Right kidney (tissue), 9 donors: ENCODE measurements at places on chromosomes 16 and 17.

DNA sequence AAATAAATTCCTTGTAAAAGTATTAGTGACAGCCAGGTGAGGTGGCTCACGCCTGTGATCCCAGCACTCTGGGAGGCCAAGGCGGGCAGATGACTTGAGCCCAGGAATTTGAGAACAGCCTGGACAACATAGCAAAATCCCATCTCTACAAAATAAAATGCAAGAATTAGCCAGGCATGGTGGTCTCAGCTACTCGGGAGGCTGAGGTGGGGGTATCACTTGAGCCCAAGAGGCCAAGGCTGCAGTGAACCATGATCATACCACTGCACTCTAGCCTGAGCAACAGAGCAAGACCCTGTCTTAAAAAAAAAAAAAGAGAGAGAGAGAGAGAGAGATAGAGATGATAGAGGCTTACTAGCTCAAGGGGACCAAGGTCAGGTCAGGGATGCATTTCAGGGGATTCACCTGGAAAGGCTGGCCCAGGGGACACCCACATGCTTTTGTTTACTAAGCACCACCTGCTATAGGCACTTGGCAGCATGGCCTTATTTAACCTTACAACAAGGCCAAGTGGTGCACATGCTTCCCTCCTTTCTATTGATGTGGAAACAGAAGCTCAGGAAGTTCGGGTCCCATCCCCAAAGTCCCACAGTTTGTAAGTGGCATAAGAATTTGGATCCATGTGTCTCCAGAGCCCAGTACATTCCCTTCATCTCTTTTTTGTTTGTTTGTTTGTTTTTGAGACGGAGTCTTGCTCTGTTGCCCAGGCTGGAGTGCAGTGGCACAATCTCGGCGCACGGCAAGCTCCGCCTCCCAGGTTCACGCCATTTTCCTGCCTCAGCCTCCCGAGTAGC, 12.4 kb upstream of the SRCIN1 start:
- DNase-seq, result no peak

DNA sequence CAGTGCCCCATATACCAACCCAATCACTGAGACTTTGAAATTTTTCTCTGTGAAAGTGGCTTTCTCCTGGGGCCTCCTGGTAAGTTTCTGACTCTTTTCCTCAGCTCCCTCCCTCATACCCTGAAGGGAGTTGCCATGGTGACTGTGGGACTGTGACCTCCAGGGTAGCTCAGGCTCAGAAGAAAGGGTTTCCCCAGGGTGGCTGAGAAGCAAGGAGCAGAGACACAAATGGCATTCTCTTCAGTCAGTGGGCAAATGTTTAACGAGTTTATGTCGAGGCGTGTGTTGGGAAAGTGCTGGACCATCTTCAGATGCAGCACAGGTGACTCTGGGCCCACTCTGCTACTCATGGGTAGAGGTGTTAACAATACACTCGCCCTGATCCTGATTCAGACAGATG, 46.8 kb downstream of the MRPS23 start:
- no peak for DNase-seq

- no peak for DNase-seq
These were observed 1.9 kb downstream of the FOXJ1 start for GRCh38 chr17:76138896-76139752.

- DNase-seq, result no peak
These were observed 31.1 kb upstream of the CCR7 start for GRCh38 chr17:40596261-40596919.

GRCh38 chr17:50346313-50347116, 589 bp downstream of the XYLT2 start:
- peak; percentile 75 for DNase-seq

DNA sequence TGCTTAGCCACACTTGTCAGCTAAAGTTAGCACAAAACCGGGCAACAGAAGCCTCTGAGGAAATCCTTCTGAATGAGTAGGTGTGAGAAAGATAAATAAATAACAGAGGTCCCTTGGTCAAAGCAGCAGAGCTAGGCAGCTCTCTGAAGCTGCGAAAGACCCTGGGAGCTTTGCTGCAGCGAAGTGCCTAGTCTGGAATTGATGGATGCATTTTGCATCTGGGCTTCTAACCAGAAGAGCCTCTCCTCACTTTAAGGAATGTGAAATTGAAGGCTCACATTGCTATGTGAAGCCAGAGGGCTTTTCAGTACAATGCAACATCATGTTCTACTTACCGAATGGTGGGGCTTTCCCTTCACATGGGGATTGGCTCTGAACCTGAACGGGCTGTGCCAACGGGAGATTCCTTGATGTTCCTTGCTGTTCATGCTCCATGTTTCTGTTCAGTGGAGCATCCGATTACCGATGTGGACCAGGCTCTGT, 274.6 kb downstream of the HS3ST3B1 start:
- peak; percentile 5 for DNase-seq

GRCh38 chr17:5361426-5361825, 58.0 kb downstream of the NUP88 start:
- DNase-seq, result no peak

DNA sequence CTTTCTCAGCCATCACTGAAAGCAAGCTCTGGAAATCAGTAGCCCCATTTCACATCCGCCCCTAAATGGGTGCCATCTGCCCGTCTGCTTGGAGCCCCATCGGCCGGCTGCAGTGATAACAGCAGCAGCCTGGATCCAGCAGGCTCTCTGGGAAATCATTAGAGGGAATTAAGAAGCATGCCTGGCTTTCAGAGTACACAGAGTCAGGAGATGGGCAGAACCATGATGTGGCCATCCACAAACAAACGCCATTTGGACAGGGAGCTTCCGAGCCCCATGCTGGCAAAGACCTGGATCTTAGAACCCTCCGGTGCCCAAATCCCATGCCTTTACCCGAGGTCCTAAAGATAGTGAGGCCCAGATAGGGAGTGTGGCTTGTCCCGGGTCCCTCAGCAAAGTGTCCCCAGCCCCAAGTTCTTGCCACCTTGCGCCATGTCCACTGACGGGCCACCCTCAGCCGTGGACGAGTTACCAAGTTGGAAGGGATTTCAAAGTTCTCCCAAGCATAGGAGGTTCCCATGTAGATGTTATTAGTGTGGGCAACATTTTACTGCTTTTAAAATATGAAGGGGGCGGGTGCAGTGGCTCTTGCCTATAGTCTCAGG, 1.0 kb upstream of the LITAF start:
- DNase-seq, result no peak

GRCh38 chr17:37841232-37841631, 83.0 kb upstream of the TBC1D3K start:
- no peak for DNase-seq

DNA sequence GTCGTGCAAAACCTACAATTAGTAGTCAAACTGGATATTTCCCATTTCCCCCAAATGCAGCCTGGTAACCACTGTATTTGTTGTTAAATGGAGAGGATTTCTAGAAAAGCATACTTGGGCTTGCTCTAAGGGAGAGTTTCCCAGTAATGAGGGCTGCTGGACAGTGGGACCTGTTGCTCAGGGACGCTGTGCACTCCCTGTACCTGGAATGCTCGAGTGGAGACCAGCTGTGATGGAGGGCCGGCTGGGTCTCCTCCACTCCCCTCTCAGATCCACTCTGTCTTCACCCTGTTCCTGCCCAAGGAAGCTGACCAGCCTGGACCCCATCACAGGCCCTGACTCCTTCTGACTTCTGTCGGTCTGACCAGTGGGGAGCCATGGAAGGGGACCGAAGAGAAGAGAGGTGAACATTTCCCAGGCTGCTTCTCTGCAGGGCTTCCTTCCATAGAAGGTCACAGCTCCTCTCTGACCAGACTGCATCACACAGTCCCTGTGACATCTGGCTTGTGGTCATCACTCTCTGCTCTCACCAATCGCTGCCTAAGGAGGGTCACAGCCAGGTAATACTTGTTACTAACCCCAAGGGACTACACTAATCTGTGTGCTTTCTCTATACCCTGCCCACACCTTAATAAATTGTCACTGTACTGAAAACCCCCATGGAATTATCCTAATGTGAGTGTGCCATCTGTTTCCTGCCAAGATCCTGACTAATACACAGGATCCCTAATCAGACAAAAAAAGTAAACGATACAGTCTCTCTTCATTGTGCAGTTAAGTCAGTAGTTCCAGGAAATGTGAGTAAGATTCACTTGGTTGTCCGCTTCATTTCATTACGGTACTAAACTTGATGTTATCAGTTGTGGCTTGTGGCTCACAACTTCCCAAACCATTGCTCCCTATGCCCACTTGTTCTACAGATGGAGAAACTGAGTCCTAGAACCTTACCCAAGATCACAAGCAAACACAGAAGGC, 102.4 kb downstream of the CCT6B start:
- no peak for DNase-seq

GRCh38 chr17:56297184-56297583, 143.9 kb downstream of the ANKFN1 start:
- no peak for DNase-seq

DNA sequence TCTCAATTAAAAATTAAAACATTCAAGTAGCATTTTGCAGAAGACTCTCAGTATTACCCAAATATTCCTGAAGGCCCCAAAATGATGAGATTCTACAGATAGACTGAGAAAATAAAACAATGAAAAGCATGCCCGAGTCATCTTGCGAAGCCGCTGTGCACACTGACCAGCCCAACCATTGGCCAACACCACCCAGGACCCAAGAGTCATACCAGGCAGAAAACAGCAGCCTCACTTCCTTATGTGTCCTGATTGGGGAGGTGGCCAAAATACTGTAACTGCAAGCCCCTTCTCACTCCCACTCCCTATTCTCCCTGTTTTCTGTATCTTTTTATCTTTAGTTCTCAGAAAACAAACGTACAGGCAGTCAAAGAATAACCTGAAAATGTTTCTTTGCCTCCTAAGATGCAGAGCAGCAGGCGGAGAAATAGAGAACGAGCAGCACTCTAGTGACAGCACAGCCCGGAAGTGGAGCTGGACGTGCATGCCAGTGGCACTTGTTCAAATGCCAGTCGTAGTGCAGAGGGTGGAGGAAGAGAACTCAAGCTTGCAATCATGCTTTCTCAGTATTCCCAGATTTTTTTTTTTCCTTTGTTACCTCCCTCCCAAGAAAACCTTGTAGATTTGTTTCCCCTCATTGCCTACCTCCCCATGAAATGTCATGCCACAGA, 182.3 kb upstream of the SOX9 start:
- DNase-seq, result no peak

DNA sequence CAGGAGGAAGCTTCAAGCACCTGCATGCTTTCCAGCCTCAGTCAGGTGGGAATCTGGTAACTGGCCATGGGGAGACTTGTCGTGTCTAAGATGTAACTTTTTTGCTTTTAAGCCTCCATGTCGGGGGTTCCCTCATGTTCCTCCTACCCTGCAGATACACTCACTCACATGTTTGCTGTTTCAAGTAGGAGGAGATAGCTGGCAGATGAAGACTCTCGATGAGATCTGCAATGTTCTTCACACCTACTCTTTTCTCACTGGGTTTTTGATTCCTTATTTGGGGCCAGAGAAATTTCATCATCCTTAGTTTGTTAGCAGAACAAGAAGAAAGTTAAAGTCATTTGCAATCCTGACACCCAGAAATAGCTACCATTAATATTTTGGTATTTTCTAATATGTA, 24.7 kb downstream of the UTP4 start:
- no peak for DNase-seq

DNA sequence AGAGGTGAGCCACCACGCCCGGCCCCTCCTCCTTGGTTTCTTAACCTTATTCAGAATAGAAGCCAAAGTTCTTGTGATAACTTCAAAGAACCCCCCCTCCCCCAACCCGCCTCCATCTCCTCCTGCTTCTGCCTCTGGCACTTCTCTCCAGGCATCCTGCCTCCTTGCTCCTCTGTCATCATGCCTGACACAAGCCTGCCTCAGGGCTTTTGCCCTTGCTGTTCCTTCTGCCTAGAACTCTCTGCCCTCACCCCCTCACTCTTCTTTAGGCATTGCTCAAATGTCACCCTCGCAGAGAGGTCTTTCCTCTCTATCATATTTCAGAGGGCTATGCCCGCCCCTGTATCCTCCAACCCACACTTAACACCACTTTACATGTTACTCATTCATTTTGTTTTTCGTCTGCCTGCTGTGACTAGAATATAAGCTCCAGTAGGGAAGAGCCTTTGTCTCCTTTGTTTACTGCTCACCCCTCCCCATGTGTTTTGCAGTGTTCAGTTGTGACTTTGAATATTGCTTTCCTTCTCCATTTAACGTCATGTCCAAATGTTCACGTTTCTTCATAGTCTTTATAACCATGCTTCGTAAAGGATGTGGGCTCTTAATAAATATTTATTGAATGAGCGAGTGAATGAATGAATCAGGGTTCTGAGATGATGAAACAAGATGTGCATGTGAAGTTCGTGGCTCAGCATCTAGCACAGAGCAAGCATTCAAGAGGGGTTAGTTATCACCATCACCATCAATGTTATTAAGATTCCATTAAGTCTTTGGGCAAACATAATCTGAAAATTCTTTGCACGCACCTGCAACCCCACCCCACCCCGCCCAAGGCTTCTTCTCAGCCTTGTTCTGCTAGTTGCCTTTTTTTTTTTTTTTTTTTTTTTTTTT, 186.2 kb upstream of the WSCD1 start:
- no peak for DNase-seq

- DNase-seq, result no peak
These were observed 195.3 kb upstream of the AXIN2 start for GRCh38 chr17:65756760-65757159.

DNA sequence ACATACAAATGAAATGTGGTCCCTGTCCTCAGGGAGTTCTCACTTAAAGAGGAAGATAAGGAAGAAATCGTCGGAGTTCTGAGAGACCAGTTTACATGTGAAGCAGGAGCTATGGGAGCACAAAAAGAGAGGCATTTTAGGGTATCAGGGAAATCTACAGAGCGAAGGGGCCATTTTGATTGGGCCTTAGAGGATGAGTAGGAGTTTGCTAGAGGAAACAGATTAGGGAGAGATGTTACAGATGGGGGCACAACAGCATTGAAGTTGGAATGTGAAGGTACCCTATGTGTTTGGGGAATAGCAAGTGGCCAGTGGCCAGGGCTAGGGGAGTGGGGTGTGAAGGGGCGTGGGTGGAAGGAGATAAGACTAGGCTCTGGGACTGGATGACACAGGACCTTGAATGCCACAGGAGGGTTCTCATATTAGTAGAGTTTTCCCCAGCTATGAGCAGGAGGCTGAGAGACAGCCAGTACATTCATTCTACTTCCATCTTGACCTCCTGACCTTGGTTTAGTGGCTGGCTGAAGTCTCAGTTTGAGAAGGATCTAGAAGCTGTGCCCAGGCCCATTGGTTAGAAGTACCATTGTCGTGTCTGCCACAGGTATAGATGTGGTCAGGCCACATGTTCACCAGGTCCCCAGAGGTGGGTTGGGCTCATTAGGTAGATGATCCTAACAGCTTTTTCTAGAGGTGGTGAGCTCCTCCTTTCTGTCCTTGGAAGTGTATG, 34.8 kb downstream of the CPNE2 start:
- no peak for DNase-seq

- no peak for DNase-seq
These were observed 61.0 kb downstream of the TNRC6C start for GRCh38 chr17:78019367-78019975.
